ENCODE measurements at places on chromosomes 1 and 21.

GRCh38 chr1:193545171-193545570, 358.8 kb upstream of the B3GALT2 start:
- no peak for DNase-seq

DNA sequence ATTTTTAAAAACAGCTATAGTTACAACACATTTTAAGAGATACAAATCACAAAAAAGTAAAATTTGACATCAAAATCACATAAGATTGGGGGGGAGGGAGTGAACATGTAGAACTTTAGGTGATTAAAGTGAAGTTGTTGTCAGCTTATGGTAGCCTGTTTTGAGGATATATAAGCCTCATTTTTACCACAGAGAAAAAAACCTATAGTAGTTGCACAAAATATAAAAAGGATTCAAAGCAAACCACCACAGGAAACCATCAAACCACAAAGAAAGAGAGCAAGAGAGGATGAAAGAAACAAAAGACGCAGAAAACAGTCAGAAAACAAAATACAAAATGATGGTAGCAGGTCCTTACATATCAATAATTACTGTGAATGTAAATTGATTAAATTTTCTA, 291.9 kb upstream of the DEPDC1 start:
- DNase-seq, result no peak

GRCh38 chr1:22531251-22531650, 32.0 kb upstream of the EPHA8 start:
- no peak for DNase-seq

- DNase-seq, result no peak
Observed at GRCh38 chr1:205800981-205801703, 11.9 kb downstream of the SLC41A1 start.

DNA sequence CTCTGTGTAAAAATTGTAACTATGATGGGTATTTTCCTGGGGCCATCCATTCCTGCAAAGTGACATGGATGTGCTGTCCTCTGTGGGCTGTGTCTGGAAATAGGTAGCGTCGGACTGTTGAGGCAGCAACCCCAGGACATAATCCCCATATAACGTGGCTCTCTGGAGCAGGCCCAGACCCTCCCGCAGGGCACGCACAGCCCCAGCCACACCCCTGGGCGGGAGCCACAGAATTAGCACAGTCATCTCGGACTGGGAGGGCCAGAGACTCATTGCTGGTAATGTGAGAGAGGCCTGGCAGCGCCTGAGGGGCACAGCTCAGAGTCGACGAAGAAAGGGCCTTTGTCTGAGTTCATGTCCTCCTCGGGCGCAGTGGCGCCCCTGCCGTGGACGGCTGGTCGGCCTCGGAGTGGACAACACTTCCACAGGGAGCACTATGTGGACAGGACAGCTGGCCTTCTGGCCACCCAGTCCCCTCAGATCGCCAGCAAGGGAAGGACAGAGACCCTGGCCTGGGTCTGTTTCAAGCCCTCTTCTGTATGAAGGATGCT, 20.1 kb downstream of the SIM2 start:
- DNase-seq, result no peak

DNA sequence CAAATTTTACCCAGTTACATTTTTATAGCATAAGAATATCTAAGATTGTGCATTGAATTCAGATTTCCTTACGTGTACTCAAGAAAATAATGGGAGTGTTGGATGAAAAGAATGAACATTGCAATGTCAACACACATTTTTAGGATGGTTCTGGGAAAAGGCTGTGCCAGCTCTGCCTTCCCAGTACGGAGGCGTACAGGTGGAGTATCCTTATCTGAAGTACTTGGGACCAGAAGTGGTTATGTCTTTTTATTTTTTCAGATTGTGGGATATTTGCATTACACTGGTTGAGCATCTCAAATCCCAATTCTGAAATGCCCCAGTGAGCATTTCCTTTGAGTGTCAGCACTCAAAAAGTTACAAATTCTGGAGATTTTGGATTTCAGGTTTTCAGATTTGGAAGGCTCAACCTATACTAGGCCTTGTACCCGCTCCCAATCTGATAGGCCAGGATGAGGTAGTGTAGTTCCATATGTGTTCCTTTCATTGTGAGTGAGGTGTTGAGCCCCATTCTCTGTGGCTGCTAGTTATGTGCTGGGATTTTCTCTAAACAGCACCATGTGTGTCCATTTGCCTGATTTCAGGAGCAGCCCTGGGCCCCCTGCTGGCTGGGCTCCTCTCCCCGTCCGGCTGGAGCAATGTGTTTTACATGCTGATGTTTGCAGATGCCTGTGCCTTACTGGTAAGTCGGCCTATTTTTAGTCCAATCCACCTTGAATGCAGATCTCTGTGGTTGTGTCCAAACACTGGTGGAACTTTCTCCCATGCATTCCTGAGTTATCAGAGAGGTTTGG, 60.8 kb downstream of the SLC37A1 start:
- DNase-seq, result no peak

DNA sequence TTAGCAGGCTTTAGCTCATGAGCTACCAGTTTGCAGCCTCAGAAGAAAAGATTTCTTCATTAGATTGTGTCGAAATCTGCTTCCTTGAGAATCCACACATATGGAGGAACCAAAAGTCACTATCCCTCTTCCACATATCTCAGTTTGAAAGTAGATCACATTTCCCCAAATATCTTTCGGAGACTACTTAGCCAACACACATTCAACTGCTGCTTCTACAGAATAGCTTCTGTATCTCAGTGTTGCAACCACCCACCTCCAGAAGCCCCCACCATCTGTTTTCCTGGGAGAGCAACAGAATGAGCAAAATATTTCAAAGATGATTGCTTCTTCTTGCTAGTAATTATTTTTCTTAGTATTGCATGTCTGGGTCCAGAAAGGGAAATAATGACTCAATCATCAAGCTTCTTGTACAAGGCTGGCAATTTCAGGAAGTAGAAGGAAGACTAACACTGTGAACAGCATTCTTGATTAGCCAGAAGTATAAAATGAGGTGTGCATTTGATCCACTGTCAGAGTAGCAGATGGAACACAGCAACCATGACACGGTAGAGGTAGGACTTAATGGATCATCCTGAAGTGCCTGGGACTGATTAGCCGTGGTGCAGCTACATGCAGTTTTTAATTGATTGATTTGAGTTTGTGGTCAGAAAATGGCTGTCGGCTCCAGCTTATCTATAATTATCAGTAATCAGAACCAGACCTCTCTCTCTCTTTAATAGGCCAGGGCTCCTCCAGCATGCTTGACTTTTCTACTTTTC, 24.9 kb downstream of the ZC3H11B start:
- no peak for DNase-seq
